ENCODE measurements at places on chromosomes 11 and 22.

- DNase-seq, result no peak
Measured at GRCh38 chr11:122100756-122101080, 15.3 kb downstream of the BLID start.

GRCh38 chr11:72482211-72482812 lies 48.0 kb upstream of the CLPB start:
- peak; percentile 14 for DNase-seq

DNA sequence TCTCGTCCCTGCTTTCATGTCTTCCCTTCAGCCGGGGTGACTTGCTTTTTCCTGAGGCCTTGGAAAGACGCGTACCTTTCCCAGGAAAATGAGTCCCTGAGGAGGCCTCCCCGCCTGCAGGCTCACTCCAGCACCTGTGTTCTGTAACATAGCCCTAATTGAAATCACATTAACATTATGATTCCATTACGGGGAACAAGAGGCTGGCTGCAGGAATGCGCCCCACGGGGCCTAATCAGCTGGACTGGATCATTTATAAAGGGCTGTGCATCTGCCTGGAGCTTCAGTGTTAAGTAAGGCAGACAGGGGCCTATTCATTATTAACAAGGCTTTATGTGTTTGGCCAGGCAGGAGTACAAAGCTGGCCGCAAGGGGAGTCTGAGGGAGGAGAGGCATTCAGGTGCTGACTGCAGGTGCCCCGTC lies 41.9 kb upstream of the TSPAN18 start:
- DNase-seq, result no peak

GRCh38 chr11:1402355-1403077 lies 12.8 kb downstream of the BRSK2 start:
- DNase-seq, result no peak

- DNase-seq, result no peak
Measured at GRCh38 chr22:44032126-44032730, 8.1 kb downstream of the PARVB start.

DNA sequence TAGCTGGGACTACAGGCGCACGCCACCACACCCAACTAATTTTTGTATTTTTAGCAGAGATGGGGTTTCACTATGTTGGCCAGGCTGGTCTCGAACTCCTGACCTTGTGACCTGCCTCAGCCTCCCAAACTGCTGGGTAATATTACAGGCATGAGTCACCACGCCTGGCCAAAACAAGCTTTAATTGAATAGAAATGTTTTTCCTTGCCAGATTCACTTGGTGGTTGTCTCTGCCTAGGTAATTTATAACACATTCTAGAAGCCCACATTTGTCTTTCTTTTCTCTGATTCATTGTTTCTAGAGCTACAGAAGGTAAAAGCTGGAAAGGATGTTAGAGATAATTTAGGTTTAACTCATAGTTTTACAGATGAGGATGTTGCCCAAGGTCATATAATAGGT lies 41.3 kb downstream of the CECR2 start:
- no peak for DNase-seq

DNA sequence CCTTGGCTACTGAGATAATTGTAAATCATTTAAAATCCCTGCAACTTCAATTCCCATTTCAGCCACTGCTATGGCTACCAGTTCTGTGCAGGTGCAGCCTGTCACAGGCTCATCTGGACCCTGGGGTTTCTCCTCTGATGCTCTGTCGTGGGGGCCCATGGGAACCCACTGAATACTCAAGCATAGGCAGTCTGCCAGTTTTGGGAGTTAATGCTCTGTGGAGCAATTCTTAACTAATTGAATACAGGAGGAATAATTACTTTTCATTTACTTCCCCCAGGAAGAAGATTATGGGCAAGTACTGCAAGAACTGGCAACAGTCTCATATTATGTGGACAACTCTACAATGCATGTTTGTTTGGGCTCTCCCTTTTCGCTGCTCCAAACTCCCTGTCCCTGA lies 25.9 kb downstream of the OR51E2 start:
- DNase-seq, result no peak
